ENCODE measurements at places on chromosomes 5 and 9.
A peak's percentile ranks its signal among the peaks of the same experiment; 100 is the strongest.

- DNase-seq = no peak
Measured at GRCh38 chr9:114280636-114281472, 42.0 kb upstream of the ORM1 start.

GRCh38 chr9:22238809-22239684 lies 207.6 kb upstream of the DMRTA1 start:
- DNase-seq = peak; percentile 72

GRCh38 chr9:79684711-79685575 lies 113.2 kb downstream of the TLE4 start:
- no peak for DNase-seq

DNA sequence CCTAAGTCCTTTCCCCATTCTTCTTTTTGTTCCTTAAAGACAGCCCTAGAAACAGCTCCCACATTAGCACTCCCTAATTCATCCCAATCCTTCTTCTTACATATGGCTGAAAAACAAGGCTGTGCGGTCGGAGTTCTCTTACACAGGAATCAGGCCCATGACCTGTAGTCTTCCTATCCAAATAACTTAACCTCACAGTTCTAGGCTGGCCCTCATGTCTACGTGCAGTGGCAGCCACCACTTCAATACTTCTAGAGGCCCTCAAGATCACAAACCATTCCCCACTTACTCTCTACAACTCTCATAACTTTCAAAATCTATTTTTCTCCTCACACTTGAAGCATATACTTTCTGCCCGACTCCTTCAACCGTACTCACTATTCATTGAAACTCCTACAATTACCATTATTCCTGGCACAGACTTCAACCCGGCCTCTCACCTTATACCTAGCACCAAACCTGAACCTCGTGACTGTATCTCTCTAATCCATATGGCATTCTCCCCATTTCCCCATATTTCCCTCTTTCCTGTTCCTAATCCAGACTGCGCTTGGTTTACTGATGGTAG lies 59.3 kb downstream of the RAPGEF6 start:
- no peak for DNase-seq

All from ACHN (cell line).